ENCODE measurements at places on chromosomes 12 and 14. TPM values are rescaled to one million over a fixed set of nuclear protein-coding genes. Genes with fewer than 3 reads are reported as not detected.

Gene SDR9C7
- 0.51 TPM for total RNA-seq

Gene TMEM52B
- total RNA-seq, result not detected

GRCh38 chr12:91178139-91178561 lies 4.5 kb downstream of the DCN start:
- peak; percentile 78 for DNase-seq

DNA sequence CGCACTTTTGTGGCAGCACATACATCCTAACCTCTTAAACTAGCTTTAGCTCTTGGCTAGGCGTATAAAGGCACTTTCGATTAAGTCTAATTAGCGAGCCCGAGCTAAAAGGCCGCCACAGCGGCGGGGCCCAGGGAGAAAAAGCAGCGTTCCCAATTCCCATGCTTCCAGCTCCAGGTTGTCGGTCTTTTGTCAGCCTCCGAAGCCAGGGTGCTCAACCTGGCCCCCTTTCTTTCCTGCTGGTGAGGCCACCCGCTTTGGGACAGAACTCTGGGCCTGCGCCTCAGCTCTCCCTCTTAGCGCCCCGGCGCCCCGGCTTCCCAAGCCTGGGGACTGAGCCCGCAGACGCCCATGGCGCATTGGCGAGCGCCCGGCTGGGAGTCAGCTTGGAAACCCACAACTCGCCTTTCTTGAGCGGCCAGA lies 33.3 kb upstream of the TBX5 start:
- DNase-seq, result no peak

GRCh38 chr14:89973234-89973823 lies 17.6 kb downstream of the TDP1 start:
- peak; percentile 84 for DNase-seq

GRCh38 chr12:100058482-100059029 lies 73.8 kb upstream of the ANKS1B start:
- DNase-seq, result peak; percentile 12

- DNase-seq, result no peak
Observed at GRCh38 chr14:104792945-104793702, 2.4 kb downstream of the AKT1 start.

DNA sequence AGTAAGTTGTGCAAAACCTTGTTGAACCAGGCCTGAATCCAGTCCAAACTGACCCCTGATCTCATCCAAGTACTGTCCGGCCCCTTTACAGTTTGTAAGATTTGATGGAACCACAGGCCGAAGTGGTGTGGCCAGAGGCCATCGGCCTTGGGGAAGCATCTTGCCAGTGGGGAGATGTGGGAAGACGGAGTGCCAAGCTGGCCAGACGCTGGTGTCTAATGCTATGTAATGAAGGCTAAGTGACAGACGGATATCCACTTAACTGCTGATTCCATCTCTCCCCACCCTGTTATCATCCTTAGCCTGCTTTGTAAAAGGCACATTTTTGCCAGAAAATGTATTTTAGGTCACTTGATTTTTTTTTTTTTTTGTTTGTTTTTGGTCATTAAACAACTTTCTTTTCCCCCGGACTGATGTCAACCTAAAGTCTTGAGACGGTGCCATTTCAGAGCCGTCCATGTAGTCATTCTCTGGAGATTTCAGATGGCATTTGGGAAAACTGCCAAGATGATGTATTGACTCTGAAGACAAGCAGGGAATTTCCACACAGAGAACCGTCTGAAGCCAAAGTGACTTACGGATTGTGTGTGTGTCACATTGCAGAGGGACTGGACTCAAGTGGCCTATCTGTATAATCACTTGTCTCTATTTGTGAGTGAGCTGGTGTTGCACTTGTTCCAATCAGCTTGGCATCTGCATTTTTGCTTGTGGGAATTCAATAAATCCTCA lies 86.5 kb upstream of the MANSC4 start:
- peak; percentile 44 for DNase-seq

GRCh38 chr14:80606347-80606772 lies 335.2 kb downstream of the CEP128 start:
- DNase-seq, result peak; percentile 20

DNA sequence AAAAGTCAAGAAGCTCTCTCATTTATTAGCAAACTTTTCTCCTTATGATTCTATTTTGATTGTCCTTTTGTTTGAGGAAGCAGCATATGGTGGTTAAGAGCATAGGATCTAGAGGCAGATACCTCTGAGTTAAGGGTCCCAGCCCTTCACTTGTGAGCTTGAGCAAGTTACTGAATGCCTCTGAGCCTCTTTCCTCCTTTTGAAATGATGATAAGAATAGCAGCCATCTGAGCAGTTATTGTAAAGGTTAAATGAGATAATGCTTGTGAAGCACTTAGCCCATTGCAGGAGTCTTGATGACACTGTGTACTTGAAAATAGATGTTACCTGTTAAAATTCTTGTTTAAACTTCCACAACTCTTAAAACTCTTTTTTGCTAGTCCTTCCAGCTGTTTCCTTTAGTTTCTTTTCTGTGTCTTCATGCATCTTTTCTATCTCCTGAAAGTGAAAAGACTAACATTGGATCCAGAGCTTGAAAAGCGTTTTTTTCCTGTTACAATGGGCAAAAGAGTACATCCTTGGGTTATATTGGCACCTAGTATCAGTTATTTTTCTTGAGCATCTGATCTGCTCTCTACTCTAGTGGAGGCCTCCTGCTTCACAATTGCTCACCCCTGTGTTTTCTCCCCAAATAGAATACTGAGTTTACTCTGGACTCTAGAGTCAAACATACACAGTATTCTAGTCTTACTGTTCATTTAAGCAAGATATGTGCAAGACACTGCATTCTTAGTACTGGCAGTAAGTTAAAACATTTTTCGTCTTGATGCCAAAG lies 3.1 kb downstream of the HIF1A start:
- DNase-seq, result no peak

DNA sequence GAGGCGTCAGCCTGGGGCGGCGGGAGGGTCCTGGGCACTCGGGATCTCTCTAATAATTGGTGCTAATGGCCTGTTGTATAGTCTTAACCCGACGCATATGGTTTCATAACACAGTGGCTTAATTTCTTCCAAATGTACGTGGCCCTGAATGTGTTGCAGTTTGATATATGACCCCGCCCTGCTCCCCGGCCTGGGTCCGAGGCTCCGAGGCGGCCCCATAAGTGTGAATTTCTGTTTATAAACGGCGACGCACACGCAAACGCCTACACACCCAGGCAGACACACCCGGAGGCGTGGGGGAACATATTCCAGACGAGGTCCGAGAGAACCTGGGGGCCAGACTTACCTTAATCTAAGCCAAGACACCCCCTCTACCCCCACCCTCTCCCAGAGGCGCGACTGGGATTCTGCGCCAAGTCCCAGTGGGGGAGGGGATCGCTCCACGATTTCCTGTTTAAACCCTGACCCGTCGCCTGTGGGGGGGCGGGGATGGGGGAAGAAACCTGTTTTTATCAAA lies 9.7 kb upstream of the HOXC6 start:
- DNase-seq, result no peak

DNA sequence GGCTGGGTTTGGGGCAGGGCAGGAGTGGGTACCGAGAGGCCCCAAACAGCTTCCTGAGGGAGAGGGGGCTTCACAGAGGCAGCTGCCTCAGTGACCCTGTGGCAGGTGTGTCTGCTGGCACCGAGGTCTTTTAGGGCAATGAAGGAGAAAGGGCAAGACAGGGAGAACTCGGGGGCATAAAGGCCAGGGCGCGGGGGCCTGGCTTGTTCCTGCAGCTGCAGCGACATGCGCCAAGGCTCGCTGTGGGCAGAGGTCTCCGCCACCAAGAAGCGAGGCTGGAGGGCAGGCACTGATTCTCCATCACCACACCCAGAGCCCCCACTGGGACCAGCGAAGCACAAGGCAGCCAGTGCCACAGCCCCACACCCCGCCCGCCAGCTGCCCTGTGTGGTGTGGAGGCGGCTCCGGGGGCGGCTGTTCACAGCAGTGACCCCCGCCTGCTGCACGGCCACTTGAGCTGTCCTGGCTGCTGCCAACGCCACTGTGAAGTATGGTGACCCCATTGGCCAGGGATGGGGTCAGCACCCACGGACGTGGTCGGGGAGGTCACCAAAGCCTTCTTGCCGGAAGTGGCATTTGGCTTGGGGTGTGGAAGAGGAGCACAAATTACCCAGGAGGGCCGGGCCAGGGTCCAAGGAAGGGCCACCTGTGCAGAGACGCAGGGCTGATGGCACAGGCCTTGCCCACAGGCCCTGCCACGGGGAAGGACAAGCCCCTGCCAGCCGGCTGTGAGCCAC lies 16.4 kb downstream of the BAG5 start:
- peak; percentile 67 for DNase-seq

DNA sequence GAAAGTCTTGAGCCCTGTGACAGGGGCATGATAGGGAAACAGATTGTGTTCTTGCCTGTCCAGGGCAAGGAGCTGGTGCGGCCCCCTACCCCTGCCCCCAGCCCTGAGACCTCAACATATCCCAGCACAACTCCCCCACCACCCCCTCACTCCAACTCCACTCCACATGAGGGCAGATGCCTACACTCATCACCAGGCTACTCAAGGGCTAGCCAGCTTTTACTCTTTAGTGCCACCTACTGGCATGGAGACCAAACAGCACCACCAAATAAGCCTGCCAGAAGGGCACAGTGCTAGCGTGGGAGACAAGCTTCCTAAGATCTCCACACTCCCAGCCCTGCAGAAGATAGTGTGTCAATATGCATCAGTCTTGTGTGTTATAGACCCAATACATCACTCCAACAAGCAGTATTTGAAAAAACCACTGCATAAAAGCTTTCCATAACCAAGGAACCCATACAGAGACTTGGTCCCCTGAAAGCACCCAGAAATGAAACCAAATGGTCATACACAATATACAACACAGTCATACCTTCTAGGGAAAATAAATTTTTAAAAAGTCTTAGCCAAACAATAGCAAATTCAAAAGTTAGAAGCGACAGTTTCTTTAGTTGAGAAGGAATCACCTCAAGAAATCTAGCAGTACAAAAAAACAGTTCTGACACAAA lies 154.4 kb downstream of the KCNK10 start:
- peak; percentile 14 for DNase-seq

Measured in tongue (tissue), 3 donors.